MG63 (cell line): ENCODE measurements at places on chromosomes 12 and 14. TPM values are rescaled to one million over a fixed set of nuclear protein-coding genes. Genes with fewer than 3 reads are reported as not detected.

- DNase-seq = no peak
Measured at GRCh38 chr12:131085125-131085815, 131.6 kb downstream of the ADGRD1 start.

DNA sequence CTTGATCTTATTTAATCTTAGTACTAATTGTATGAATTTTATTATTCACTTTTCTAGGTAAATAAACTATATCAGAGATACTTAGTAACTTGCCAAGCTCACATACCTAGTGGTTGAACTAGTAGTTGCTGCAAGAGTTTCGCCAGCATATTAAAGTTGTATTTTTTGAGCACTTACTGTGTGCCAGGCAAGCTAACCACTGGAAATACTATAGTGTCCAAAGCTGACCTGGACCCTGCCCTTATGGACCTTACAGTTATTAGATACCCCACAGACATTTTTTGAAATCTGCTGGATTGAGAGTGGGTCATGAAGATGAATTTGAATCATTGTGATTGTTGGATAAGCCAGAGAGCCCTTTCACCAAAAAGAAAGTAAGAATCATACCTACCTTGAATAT, 125.0 kb downstream of the RAD51B start:
- DNase-seq = no peak

The PEBP1 gene
- 213 and 258 TPM in 2 replicates for total RNA-seq

GRCh38 chr14:100103250-100104005, 38.2 kb downstream of the EVL start:
- peak; percentile 6 for DNase-seq

The IPO8 gene
- 27.9 and 36.3 TPM in 2 replicates for total RNA-seq

- DNase-seq = no peak
Measured at GRCh38 chr12:64335886-64336466, 54.6 kb downstream of the C12orf56 start.

The TGM1 gene
- total RNA-seq = 0.86 and 2.0 TPM in 2 replicates

GRCh38 chr12:26642361-26642760, 190.6 kb downstream of the ITPR2 start:
- DNase-seq = peak; percentile 54

The SLC10A1 gene
- total RNA-seq = not detected in 2 replicates

DNA sequence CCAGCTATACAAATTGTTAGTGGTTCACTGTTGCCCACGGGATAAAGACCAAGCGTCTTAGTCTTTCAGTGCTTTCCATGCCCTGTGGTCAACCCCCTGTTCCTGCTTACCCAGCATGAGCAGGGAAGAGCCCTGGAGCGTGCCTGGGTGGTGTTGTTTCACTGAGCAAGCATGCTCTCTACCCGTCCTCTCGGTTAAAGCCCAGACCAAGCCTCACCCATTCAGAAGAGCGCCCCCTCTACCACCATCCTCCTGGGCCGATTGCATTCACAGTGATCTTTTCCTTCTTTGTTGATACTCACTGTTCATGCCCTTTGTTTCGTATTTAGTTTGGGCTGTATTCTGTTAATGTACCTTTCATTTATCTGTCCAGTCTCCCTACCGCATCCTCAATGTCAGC, 25.1 kb downstream of the DYRK4 start:
- DNase-seq = no peak

The RNF31 gene
- 39.6 and 52.1 TPM in 2 replicates for total RNA-seq

The LRRC10 gene
- total RNA-seq = not detected in 2 replicates

The KCNJ8 gene
- not detected in 2 replicates for total RNA-seq

GRCh38 chr12:29552324-29552927, 54.9 kb upstream of the OVCH1 start:
- peak; percentile 66 for DNase-seq

The CMTM5 gene
- not detected in 2 replicates for total RNA-seq

DNA sequence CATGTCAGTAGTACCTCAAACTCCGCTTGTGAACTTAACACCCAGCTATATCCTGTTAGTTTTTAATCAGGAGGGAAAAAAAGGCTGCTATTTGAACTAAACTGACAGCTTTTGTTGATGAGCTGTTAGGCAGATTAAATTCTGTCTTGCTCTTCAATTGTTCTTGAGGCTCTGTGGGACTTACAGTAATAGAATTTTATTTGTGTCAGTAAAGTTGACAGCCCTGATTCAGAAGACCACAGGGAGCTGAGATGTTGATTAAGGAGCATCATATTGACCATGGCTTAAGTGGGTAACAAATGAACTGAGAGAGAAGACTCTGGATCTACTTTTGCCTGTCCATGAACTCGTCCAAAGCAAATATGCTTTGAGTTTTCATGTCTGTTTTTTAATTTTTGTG, 622.9 kb downstream of the DIO2 start:
- DNase-seq = no peak

- DNase-seq = no peak
Measured at GRCh38 chr12:101045486-101046464, 164.3 kb downstream of the SLC5A8 start.

DNA sequence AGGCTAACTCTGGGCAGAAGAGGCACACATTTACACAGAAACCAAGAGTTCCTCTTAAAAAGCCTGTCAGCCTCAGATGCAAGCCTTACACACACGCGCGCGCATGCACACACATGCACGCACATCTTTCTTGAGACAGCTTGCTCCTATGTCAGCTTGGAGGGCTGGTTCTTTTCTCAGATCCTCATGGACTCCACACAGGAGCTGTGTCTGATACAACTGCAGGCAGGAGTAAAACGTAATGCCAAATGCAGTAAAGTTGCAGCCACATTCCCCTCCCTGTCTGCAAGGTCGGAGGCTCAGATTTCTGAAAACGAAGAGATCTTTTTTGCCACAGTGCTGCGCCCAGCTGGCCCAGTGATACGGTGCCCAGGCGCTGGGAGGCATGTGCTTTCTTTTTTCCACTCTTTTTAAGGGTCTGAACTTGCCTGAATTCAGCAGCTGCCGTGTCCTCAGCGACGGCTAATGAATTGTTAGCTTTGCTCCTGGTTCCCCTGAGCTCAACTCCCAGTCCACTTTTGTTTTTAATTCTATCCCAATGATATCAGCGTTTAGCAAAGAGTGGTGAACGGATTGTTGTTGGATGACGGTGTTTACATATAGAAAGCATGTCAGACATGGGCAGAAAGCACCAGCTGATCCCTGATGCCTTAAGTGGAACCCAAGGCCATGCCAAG, 72.9 kb upstream of the FOXN3 start:
- no peak for DNase-seq
